ENCODE measurements at places on chromosomes 5 and 9. TPM values are rescaled to one million over a fixed set of nuclear protein-coding genes. Genes with fewer than 3 reads are reported as not detected.

STC2 gene
- total RNA-seq: not detected

SMIM33 gene
- not detected for total RNA-seq

NME5 gene
- total RNA-seq: 0.09 TPM

ENTPD8 gene
- 1.6 TPM for total RNA-seq

GRCh38 chr9:16136961-16137360 is 584.1 kb downstream of the CCDC171 start:
- no peak for DNase-seq

DNA sequence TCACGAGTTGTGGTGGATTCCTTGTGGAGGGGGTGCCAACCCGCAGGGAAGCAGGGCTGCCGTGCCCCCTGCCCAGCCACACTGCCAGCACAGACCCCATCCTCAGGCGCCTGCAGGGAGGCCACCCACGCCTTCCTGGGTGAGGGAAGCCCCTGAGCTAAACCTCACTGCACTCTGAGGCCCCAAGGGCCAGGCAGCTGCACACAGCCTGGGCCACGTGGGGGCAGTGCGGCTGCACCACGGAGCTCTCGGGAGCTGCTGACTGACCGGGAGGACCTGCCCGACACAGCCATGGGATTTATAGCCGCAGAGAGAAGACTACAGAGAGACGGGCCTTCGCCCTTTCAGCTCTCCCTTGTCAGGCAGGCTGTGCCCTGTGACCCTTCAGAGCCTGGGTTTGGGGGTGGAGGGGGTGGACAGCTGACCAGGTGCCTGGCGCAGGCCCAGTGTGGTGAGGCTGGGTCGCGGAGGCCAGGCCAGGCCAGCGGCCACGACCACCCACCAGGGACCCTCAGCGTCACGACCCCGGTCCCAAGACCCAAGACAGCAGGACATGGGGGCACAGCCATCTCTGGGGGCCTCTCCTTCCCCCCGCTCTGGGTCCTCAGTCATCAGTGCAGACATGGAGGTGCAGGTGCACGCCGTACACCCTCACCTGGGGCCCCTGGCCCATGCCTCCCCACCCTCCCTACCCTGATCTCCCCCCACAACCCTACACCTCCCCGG is 4.3 kb upstream of the AHRR start:
- DNase-seq: peak; percentile 55

DNA sequence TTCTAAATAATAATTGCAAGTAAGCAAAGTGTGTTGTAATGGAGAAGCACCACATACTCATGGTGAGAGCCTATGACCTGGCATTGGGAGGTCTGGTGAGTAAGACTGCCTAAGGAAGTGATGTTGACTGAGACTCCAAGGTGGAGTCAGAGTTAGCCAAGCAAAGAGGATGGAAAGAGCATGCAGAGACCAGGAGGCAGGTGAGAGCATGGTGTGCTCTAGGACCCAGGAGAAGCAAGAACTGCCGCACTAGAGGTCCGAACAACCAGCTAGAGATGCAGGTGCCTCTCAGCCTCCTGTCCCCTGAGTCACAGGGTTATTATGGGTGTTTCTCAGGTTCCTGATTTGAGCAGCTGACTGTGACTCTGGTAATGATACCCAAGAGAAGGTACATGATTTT is 27.3 kb downstream of the ANP32B start:
- no peak for DNase-seq

- no peak for DNase-seq
These were observed 52.0 kb downstream of the EXD3 start for GRCh38 chr9:137370865-137371520.

DNA sequence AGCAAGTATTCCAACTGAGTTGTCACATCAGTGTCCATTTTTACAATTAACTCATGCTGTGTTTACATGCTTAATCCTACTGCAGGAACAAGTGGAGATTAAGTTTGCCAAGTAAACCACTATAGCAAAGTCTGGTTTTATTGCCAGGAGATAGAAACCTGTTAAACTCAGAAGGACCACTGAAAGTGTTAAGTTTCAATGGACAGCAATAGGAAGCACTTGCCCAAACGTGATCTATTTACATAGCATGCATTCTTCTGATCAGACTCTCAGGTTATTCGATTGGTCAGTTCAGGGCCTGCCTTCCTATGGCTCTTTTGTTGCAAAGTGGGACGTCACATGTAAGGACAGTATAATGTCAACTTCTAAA is 28.0 kb upstream of the IFNK start:
- no peak for DNase-seq

- no peak for DNase-seq
These were observed 122.0 kb downstream of the NPR3 start for GRCh38 chr5:32833127-32833526.

DNA sequence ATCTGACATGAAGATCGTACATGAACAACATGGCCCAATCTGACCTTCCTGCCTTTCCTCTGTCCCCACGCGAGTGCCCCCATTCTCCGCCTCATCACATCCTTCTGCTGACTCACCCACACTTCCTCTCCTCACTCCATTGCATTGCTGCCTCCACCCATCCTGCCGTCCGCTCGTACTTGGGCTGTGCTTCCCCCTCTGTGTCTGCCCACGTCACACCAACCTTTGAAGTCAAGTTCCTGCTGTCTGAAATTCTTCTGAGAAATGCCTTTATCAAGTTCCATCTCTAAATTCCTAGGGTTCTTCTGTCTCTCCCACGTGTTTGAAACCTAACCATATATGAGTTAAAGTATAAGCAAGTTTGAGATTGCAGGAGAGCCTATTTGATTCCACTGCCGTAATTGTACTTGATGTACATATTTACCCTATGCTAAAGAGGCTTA is 18.0 kb upstream of the STARD4 start:
- no peak for DNase-seq

- no peak for DNase-seq
These were observed 78.8 kb downstream of the HMCN2 start for GRCh38 chr9:130344366-130344765.

DNA sequence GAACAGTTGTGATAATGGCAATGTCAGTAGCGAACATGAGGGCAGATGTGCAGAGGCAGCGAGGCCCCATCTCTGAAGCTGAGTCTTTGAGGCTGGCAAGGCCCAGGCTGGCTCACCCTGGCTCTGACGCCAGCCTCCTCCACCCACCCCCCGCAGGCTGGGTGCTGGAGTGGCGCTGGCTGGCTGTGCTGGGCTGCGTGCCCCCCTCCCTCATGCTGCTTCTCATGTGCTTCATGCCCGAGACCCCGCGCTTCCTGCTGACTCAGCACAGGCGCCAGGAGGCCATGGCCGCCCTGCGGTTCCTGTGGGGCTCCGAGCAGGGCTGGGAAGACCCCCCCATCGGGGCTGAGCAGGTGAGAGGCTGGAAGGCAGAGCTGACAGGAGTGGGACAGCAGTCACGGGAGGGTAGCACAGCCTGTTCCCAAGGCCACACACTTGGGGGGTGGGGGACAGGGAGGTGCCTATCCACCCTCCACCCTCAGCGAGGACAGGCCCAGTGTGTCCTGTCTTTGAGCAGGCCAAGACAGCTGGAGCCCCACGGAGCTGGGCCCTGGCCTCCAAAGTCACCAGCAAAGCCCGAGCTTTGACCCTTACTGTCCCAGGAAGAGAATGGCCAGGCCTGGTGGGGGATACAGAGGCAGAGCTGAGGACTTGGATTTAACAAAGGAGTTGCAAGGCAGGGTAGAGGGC is 5.6 kb downstream of the SLC2A8 start:
- DNase-seq: no peak
